ENCODE measurements at places on chromosomes 7 and 10. TPM values are rescaled to one million over a fixed set of nuclear protein-coding genes. Genes with fewer than 3 reads are reported as not detected.

DNA sequence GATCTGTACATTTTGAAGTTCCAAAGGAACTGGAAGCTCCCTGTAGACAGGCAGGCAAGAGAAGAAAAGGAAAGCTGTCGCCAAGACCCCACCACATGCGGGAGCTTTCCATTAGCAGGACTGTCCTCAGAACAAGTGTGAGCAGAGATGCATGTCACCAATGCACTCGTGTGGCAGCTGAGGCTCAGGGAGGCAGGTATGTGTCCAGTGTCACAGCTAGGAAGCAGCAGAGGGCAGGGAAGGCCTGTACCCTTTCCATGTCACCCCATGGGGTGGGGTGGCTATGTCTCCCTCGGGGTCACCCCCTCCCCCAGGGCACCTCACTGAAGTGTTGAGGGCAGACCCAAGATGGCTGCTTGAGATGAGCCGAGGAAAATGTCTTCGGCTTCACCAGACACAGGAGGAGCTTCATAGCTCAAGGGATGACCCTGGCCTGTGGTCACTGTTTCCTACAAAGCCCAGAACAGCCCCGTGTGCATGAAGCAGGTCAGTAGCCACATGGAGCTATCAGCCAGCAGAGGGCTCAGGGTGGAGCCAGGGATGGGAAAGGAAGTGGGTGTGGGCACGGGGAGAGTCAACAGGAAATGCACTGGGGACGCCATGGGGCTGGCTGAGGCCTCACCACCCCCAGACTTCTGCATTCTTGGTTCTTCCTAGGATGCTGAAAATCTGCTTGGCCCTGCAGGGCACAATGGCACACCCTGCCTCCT, 96.6 kb downstream of the FAM53B start:
- H3K27ac ChIP-seq, result peak overlapping the region; percentile 75
- no peaks in the 10 kb centered on the region for H3K27me3 ChIP-seq
- H3K4me3 ChIP-seq, result no peak overlapping the region
- H3K36me3 ChIP-seq, result no peaks in the 10 kb centered on the region
- peaks cover 92% of the 10 kb centered on the region for H3K4me1 ChIP-seq

- no peaks in the 10 kb centered on the region for H3K27me3 ChIP-seq
- no peak for DNase-seq
- H3K4me3 ChIP-seq, result no peak overlapping the region
- no peaks in the 10 kb centered on the region for H3K36me3 ChIP-seq
- no peak overlapping the region for H3K27ac ChIP-seq
Measured at GRCh38 chr7:128025819-128026218, 5.4 kb downstream of the LRRC4 start.

DNA sequence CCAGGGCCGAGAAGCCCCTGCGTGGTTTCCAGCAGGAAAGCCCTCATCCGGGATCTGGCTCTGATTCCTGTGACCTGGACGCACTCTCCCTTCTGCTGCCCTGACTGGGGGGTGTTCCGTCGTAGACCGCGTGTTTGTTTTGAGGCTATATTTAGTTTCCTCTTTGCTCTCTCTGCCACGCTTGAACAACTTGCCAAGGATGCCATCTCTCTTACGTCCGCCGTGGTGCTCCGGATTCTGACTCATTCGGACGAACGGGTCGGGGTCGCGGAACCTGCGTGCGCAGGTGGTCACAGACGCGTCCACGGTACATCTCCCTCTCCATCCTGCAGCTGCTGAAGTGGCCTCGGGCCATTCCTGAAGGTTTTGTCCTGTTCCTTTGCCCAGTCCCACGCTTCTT, 10.4 kb upstream of the SORCS3 start:
- H3K27me3 ChIP-seq, result no peaks in the 10 kb centered on the region
- no peak for DNase-seq
- H3K36me3 ChIP-seq, result no peaks in the 10 kb centered on the region
- no peaks in the 10 kb centered on the region for H3K4me1 ChIP-seq
- H3K27ac ChIP-seq, result no peak overlapping the region

- no peak overlapping the region for H3K4me3 ChIP-seq
- DNase-seq, result no peak
- no peaks in the 10 kb centered on the region for H3K27me3 ChIP-seq
- H3K4me1 ChIP-seq, result no peaks in the 10 kb centered on the region
- H3K36me3 ChIP-seq, result no peaks in the 10 kb centered on the region
- no peak overlapping the region for H3K27ac ChIP-seq
Measured at GRCh38 chr10:7507887-7508726, 97.3 kb upstream of the SFMBT2 start.

DNA sequence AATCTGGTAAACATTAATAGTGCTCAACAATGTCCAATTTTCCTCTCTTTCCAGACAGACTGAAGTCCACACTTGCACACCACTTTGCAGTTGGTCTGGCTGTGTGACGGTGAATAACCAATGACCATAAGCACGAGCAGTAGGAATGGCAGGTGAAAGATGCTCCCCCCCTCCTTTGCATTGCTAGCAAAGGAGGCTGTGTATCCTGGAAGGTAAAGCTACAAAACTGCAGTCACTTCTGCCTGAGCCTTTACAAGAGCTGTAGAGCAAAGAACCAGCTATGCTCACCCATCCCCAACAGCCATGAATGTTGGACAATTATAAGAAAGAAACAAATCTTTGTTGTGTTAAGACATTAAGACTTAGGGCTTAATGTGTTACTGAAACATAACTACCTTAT, 178.0 kb downstream of the IPMK start:
- no peak for DNase-seq
- no peak overlapping the region for H3K4me3 ChIP-seq
- H3K4me1 ChIP-seq, result no peaks in the 10 kb centered on the region

GRCh38 chr10:43960477-43960876, 311.8 kb upstream of the ZNF32 start:
- H3K36me3 ChIP-seq, result no peaks in the 10 kb centered on the region
- no peaks in the 10 kb centered on the region for H3K27me3 ChIP-seq
- peak; percentile 49 for DNase-seq
- no peak overlapping the region for H3K4me3 ChIP-seq

GRCh38 chr10:4125776-4126175, 340.8 kb upstream of the KLF6 start:
- no peaks in the 10 kb centered on the region for H3K27me3 ChIP-seq
- H3K4me1 ChIP-seq, result peaks cover 8% of the 10 kb centered on the region
- no peak overlapping the region for H3K4me3 ChIP-seq

Gene DIP2C
- total RNA-seq, result 18.4 TPM

DNA sequence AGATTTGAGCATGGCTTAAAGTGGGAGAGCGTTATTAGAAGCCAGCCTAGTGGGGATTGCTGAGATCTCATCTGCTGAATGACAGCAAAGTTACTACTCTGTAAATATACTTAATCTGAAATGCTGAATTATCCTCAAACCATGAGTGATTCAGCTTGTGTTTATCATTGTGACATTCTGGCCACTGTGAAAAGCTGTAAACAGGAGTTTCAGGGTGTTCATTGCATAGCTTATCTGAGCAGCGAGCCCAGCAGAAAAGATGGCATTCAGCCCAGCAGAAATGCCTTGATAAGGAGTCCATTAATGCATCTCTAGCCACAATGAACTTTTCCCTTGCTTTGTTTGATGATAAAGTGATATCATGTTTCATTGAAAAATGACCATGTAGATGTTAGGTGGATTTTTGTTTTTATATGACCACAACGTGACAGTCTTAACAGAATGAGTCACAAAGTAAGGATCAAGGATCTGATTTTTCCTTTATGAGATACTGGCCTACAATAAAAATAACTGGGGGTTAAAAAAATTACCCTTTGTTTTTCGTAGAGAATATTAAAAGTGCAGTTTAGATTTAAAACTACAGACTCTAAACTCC, 7.8 kb downstream of the TES start:
- no peak for DNase-seq
- H3K4me1 ChIP-seq, result peaks cover 55% of the 10 kb centered on the region
- no peaks in the 10 kb centered on the region for H3K27me3 ChIP-seq
- peak overlapping the region; percentile 21 for H3K27ac ChIP-seq
- no peaks in the 10 kb centered on the region for H3K36me3 ChIP-seq
- peak overlapping the region; percentile 21 for H3K4me3 ChIP-seq

DNA sequence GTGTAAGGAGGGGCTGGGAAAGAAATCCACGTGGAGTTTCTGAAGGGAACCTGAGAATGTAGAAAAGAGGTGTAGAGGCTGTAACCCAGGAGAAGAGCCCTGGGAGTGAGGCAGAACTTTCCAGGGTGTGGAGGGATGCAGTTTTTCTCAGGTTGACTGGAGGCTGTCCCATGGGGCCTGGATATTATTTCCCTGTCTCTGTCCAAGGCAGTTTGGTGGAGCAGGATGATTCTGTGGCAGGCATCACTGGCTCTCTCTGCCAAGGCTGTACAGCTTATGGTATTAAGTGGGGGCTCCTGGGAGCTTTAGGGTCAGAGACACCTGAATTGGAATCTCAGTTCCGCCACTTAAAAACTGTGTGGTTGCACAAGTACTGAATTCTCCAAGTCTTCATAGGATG, 81.6 kb downstream of the CHN2 start:
- no peak overlapping the region for H3K27ac ChIP-seq
- no peak overlapping the region for H3K4me3 ChIP-seq
- no peaks in the 10 kb centered on the region for H3K36me3 ChIP-seq
- H3K4me1 ChIP-seq, result peaks cover under 1% of the 10 kb centered on the region

Gene ZPBP
- not detected for total RNA-seq

Gene CPN1
- total RNA-seq, result not detected

GRCh38 chr10:119238577-119238976, 31.2 kb downstream of the GRK5 start:
- DNase-seq, result no peak
- no peaks in the 10 kb centered on the region for H3K27me3 ChIP-seq
- peaks cover 33% of the 10 kb centered on the region for H3K4me1 ChIP-seq

DNA sequence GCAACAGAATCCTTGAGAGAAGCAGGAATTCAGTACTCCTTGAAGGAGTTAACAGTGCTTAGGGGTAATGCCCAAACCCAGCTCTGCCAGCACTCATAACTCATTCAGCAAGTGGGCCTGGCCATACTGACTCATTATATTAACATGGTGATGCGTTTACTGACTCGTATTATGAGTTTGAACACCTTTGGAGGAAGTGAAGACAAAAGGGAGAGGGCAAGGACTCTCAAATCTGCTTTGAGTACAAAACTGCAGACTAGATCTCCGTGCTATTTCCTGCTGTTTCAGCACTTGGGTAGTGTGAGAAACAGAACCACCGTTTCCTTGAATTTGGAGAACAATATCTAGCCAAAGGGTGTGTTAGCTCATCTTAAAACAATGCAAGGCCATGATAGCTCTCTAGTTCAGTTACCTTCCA, 30.8 kb downstream of the SLC16A9 start:
- H3K4me1 ChIP-seq, result peaks cover 19% of the 10 kb centered on the region

DNA sequence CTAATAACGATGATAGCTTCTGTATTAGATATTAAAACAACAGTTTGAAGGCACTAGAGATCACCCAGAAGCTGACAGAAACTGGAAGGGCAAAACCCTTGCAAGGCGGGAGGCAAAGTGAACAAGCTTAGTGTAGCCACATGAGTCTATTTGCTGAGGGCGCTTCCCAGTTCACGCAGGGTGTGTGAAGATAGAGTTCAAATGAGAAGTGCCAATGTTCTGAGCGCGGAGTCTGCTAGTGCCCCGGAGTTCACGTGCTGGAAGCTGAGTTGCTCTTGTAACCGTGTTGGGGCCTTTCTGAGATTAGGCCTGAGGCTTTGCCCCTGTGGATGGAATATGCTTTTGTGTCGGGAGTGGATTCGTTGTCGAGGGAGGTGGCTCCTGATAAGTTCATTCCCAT, 16.6 kb upstream of the GTPBP4 start:
- H3K4me1 ChIP-seq, result peaks cover 9% of the 10 kb centered on the region
- no peak overlapping the region for H3K4me3 ChIP-seq
- H3K27me3 ChIP-seq, result no peaks in the 10 kb centered on the region
- no peaks in the 10 kb centered on the region for H3K36me3 ChIP-seq
- no peak for DNase-seq
- H3K27ac ChIP-seq, result no peak overlapping the region

DNA sequence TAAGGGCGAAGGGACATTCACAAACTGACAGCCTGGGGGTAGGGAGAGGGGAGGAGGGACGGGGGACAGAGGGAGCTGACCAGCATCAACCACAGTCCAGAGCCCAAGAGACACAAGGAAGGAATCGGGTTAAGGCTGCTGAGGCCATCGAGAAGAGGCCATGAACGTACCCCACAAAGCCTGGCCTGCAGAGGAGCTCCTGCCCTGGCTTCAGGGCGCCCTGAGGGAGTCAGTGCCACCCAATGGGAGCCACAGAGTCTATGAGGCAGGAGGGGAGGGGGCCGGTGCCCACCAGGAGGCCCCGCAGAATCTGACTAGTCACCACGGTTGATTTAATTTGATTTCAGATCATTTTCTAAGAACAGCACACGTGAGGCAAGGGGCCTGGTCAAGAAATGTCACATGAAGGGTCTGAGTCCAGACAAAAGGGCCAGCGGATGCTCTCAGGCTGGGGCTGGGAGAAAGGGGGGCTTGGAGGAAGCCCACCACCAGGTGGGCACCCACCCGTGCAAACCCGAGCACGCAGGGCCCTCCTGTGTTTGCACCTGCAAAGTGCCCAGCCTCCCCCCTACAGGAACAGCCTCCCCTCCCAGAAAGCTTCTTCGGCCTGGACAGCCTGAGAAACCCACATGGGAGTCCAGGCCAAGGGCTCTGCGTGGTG, 40.4 kb downstream of the CAMK2B start:
- H3K27me3 ChIP-seq, result no peaks in the 10 kb centered on the region
- no peaks in the 10 kb centered on the region for H3K36me3 ChIP-seq
- no peak for DNase-seq

- H3K27me3 ChIP-seq, result no peaks in the 10 kb centered on the region
- no peak overlapping the region for H3K4me3 ChIP-seq
- H3K4me1 ChIP-seq, result peaks cover 3% of the 10 kb centered on the region
Measured at GRCh38 chr7:71419546-71420337, 287.8 kb downstream of the GALNT17 start.

Gene EPHA1
- total RNA-seq, result 51.3 TPM

GRCh38 chr7:98935811-98936210, 57.5 kb downstream of the TRRAP start:
- H3K36me3 ChIP-seq, result peaks cover 96% of the 10 kb centered on the region
- H3K27me3 ChIP-seq, result no peaks in the 10 kb centered on the region
- H3K4me3 ChIP-seq, result no peak overlapping the region
- no peaks in the 10 kb centered on the region for H3K4me1 ChIP-seq

DNA sequence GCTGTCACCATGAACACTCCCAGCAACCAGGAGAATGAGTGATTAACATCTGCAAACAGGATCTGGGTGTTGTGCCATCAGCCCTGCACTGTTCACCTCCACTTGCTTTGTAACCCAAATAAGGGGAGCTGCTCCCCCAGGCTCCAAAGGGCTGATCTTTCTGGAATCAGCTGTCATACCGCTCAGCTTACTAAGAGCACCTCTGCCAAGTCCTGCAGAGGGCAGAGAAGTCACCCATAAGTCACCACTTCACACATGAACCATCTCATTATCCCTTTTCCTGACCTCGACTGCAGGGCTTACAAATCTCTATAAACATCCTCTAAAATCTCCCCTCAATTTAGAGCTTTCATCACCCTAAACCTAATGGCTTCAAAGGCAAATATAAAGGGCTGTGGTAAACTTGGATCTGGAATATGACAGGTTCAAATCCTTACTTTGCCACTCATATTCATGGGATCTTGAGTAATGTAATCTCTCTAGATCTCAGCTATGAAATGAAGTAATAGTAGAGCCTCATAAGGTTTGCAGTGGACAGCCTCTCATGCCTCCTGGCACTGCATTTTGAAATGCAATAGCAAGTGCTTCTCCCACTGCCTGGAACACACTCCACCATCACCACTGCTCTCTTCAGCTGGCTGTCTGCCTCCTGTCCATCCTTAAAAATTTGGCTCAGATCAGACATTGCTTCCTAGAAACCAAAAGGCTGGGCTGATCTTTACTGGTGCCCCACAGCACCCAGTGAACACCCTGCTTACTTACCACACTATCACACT, 38.8 kb downstream of the ERLIN1 start:
- DNase-seq, result no peak
- H3K36me3 ChIP-seq, result no peaks in the 10 kb centered on the region
- H3K27ac ChIP-seq, result no peak overlapping the region
- H3K4me1 ChIP-seq, result no peaks in the 10 kb centered on the region

Gene ATOH7
- not detected for total RNA-seq
